ENCODE measurements at places on chromosomes 1 and 21.

DNA sequence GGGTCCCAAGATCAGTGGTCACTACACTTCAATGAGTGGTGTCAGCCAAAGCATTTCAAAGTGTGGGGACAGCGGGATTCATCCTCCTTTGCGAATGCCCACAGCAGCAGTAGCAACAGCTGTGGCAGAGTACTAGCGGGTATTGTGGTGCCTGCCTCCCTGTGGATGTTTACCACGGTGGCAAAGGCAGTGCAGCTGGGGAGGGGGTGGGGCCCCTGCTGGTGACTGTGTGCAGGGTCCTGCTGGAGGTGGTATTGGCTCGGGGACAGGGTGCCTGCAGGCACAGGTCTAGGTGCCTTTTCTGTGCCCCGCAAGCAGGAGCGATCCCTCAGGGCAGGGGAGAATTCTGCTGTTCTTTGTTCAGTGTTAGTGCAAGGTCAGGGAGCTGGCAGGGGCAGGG is 415.7 kb downstream of the USP25 start:
- no peak for DNase-seq

GRCh38 chr1:40090652-40091355 is 6.2 kb downstream of the PPT1 start:
- no peak for DNase-seq

DNA sequence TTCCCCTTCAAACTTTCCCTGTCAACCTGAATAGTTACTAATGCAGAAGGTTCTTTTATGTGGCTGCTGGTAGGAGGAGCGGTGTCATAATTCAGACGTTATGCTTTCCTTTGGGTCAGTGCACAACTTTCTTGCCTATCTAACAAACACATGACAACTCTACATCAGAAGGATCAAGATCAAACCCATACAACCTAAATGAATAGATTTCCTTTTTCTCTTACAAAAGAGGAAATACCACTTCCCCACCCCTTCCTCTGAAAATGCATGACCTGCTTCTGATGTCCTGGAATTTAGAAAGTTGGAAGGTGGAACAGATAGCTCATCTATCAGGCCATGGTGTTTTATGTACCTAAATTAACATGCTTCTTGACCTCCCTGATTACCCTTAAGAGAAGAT is 75.7 kb upstream of the ADGRL4 start:
- no peak for DNase-seq

DNA sequence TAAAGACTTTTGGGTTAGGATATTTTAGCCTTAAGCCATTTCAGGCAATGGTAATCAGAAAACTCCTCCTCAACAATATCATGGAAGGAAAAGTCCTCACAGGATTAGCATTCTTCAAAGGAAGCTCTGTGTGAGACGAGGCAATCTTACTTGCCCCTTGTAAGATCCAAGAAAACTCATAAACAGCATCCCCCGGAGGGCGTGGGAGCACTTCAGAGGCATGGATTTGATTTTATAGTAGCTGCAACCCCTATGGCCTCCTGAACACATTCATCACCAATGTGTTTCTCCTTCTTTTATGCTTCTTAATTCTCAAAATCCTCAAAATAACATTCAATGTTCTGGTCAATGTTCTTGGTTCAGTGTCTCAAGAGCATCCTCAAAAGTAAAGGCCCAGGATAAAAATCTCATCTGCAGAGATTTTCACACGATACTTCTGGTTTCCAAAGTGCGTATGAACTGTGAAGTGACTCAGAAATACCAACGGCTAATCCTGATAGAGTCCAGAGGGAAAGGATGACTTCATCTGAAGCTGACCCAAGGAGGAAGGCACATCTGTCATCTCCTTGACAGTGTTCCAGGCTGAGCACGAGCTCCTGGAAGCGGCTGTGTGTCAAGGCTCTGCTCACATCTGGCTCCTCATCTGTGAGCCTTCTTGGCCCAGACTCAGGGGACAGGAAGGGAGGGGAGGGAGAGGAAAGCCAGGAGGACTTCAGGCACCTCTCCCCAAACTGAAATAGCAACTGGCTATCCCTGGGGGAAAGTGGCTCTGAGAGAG is 49.3 kb upstream of the PSEN2 start:
- no peak for DNase-seq

GRCh38 chr21:37783016-37783415 is 133.2 kb downstream of the KCNJ6 start:
- no peak for DNase-seq

DNA sequence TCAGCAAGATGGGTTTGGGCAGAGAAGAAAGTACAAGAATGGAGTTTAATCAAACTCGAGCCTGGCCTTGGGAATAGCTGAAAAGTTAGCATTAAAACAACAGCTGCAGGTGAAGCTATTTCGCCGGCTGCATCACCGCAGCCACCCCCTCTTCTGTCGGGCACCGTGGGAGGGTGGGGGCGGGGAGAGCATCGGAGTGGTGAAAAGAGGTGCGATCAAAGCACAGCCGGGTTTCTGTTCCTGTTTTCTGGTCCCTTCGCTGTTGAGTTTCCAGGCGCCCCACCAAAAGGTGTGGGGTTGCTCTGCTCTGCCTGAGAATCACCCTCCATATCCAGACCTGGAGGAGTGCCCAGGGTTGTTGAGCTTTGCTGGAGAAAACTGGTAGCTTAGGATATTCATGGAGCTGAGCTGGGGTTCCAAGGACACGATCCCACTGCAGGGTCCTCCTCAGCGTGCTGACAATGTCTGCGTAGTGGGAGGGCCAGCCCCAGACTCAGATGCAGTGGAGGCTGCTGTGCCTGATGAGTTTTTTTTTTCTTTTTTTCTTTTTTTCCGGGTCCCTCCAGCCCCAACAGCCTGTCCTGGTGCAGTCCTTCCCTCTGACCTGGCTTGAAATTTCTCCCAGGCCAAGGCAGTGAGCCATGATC is 127.5 kb upstream of the C1orf174 start:
- no peak for DNase-seq

DNA sequence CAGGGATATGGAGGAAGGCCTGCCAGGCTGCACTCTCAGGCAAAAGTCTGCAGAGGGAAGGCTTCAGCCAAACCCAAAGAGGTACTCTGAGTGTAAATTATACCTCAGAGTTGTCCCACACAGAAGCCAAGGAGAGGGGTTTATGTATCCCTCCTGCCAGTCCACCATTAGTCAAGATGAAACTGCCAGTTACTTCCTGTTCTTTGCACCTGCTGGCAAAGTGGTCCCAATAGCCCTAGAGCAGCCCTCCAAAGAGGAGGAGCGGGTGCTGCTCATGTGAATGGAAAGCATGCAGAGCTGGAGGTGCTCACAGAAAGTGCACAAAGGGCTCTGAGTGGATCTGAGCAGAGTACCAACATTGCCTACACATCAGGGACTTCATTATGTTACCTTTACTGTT is 37.1 kb upstream of the MCOLN3 start:
- DNase-seq: no peak

DNA sequence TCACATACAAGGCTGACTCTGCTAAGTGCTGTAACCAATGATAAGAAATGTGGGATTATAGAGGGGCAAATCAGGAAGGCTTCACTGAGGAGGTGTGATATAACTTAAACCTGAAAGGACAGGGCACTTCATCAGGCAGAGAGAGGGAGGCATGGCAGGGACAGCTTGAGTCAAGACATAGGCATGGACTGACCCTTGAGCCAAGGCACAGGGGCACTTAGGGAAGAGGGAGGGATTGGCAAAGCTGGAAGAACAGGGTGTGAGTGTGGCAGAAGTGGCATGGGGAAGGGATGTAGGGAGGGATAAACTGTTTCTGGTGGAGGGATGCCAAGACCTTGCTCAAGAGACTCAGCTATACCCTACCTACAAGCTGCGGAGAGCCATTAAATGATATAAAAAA is 81.3 kb downstream of the PLXNA2 start:
- DNase-seq: no peak

- no peak for DNase-seq
These were observed 37.1 kb downstream of the KIAA0040 start for GRCh38 chr1:175155473-175155856.

GRCh38 chr21:37264808-37265207 is 2.3 kb downstream of the VPS26C start:
- no peak for DNase-seq

- DNase-seq: no peak
These were observed 7.4 kb downstream of the AZIN2 start for GRCh38 chr1:33088119-33088906.

GRCh38 chr1:25550155-25550506 is 6.7 kb downstream of the LDLRAP1 start:
- no peak for DNase-seq

DNA sequence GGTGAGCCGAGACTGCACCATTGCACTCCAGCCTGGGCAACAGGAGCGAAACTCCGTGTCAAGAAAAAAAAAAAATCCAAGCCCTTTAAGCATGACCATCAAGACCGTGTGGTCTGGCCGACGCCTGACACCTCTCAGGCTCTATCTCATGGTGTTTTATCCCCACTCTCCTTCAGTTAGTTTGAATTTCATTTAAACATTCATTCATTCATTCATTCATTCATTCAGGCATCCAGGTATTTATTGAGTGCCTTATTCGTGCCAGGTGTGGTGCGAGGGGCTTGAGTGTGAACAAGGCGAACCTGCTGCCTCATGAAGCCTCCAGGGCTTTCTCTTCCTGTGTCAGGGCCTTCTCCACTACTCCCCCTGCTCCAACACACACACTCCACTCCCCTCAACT is 22.6 kb upstream of the OPRD1 start:
- no peak for DNase-seq

- no peak for DNase-seq
These were observed 22.7 kb downstream of the SLC35D1 start for GRCh38 chr1:67031121-67031858.

- no peak for DNase-seq
These were observed 17.1 kb upstream of the EPHA2 start for GRCh38 chr1:16172964-16173446.

GRCh38 chr1:165793951-165794350 is 25.3 kb upstream of the TMCO1 start:
- DNase-seq: no peak
